Suppressor macrophage (primary cell): ENCODE measurements at places on chromosomes 7 and 10.
A peak's percentile ranks its signal among the peaks of the same experiment; 100 is the strongest.

DNA sequence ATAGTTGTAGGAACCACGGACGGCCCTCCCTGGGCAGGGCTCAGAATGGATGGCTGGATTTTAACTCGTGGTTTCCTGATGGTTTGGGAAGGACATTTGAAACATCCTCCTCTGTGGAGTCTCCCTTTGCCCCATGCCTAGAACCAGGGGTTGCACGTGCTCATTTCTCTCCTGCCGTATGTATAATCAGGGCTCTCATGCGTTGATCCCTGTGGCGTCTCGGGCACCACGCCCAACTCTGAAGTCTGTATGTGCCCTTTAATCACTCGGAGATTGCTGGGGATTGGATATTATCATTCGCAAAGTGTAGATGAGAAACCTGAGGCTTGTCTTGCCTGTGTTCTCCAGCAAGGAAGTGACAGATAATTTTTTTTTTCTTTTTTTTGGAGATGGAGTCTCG lies 257.1 kb downstream of the CAMK1D start:
- no peak for DNase-seq

DNA sequence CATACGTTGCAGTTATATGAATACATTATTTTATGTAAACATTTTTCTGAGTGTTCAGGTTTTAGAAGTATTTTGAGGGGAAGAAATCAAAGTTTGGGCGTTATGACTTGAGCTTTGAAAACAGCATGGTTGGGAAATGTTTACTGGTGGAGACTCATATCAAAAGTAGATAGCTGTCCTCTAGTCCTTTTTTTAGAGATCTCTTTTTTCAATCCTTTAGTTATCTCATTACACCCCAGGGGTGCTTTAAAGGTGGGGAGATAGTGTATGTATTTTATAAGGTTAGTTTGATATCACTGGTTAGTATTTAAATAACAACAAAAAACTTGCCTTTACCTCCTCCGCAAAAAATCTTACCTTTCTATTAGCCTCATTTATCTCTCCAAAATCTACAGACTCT lies 2.3 kb downstream of the DMTF1 start:
- DNase-seq: no peak

DNA sequence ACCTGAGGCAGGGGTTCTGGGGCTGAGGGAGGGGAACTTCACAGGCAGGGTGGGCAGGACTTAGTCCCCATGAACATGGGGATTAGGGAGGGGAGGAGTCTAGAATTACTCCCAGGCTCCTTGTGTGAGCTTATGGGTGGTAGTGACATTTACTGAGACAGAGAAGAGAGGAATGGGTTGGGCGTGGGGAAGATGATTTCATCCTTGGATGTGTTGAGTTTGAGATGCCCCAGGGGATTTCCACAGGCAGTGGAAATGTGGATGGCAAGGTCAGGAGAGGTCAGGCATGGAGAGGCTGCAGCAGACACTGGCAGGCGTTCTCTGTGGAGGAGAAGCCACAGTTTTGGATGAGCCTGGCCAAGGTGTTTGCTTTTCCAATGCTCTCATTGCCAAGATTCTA lies 26.4 kb upstream of the GSDME start:
- DNase-seq: peak; percentile 78

DNA sequence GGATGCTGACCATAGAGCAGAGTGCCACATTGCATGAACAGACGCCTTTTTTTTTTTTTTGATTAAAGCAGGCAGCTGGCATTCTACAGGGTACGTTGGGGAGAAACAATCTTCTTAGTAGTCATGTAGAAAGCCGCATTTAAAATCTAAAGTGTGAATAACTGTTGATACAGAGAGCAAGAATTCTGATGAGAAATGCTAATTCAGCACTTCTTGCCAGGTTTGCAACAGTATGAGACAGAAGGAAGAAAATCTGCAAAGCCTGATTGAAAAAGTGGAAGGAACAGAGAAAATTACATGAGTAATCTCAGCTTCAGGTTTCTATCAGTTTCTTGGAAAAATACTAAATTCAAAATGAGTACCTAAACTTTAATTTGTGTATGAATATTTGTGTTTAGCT lies 232.7 kb upstream of the CHRM2 start:
- DNase-seq: no peak

GRCh38 chr10:119538632-119539358 lies 3.7 kb downstream of the RGS10 start:
- no peak for DNase-seq

DNA sequence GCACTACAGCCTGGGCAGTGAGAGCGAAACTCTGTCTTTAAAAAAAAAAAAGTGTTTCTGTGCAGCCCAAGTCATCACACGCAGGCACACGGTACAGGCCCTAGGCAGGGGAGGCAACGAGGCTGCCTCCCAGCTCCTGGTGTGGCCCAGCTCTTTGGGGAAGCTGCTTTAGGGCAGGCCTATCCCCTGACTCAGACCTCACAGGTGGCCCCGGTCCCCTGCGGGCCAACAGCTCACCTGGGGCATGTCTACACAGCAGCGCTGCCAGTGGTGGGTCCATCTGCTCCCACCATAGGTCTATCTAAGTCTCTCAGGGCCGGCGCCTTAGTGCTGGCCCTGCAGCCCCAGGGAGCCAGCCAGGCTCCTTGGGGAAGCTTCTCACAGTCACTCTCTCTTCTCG lies 31.4 kb downstream of the ZAN start:
- DNase-seq: no peak

- DNase-seq: no peak
These were observed 7.9 kb downstream of the ENTPD7 start for GRCh38 chr10:99667108-99667751.

GRCh38 chr7:66182920-66183319 lies 22.2 kb upstream of the TPST1 start:
- DNase-seq: no peak

- DNase-seq: peak; percentile 14
These were observed 75.4 kb downstream of the NUDCD3 start for GRCh38 chr7:44415047-44415446.

DNA sequence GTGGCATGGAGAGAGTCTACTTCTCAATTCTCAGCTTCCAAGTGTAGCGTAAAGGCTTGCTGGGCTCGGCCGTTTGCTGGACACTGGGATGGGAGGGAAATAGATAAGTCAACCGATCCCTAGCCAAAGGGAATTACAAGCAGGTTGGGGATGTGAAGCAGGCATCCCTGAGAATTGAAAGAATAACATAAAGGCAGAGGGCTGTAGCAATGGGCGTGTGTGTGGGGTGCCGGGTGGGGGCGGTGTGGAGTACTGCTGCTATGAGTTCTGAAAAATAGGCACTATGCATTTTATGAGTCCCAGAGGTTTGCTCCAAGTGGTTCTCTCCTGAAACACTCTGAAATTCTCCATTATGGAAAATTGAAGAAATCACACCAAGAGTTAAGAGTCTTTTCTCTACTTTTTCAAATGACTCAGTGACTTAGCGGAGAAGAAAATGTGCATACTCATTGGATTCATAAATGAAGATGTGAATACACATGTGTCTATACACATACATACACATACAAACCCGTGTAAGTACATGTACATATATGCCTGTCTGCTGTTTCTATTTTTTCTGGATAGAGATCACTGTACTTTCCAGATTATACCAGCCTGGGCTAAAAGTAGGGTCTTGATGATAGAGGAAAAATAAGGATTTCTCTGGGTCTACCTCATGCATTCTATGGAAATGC lies 65.4 kb downstream of the ADRA2A start:
- DNase-seq: no peak

DNA sequence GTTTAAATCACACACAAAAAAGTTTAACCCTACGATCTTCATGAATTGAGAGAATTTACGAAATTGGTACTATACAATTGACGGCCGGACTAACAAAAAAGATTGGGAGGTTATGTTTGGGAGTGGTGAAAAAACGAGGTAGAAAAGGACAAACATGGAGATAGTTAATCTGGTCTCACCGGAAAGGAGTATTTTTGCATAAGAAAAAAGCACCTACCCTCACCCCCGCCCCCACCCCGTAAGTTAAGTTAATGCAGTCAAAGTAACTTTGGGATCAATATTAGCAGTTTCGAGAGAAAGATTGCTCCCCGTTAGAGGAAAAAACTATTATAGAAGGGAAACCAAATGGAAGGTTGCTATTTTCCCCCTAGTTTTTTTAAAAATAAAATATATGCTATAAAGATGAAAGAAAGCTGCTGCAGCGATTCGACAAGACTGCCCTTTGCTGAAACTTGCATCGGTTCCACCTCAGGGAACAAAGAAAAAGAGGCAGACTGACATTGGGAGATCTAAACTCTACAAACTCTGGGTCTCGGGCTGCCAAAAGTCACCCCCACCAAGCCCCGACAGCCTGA lies 3.5 kb downstream of the SP8 start:
- no peak for DNase-seq

- no peak for DNase-seq
These were observed 33.7 kb upstream of the CXCL12 start for GRCh38 chr10:44418637-44419036.

DNA sequence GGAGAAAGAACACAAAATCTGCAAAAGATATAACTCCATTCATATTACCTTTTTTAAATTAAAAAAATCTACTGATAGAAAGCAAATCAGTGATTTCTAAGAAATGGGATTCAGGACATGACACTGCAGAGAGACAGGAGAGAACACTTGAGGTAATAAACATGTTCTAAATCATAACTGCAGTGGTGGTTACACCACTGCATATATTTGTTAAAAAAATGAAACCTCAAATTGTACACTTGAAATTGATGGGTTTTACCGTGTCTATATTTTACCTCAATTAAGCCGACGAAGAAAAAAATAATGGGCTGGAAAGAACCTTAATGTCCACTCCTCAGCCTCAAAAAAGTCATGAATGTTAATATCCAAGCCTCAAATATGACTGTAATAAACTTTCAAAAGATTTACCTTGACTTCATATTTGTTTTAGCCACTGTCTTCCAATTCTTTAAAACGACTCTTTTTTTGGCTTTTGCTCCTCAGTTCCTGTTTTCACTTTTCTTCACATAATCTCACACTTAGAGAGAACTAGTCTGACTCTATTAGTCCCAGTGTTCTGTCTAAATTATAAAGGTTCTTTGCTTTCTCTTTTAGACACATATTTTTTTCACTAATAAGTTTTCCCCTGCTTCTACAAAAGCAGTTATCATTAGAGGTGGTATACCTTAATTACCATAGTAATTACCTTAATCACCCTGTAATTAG lies 502.4 kb downstream of the GRM8 start:
- DNase-seq: no peak

DNA sequence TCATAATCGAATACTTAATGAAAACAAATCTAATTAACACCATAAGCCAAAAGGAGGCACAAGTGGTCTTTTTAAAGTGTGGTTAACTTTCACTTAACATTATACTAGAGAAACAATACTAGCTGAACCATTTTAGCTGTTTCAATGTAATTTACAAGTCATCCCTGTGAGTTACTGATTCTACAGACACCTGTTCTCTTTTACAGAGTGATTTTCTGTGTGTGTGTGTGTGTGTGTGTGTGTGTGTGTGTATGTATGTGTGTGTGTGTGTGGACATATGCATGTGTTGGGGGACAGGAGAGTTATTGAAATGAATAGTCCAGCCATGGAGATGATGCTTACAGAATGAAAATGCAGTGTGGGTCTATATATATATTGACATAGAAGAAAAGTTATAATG lies 200.2 kb downstream of the DNAJC1 start:
- no peak for DNase-seq

DNA sequence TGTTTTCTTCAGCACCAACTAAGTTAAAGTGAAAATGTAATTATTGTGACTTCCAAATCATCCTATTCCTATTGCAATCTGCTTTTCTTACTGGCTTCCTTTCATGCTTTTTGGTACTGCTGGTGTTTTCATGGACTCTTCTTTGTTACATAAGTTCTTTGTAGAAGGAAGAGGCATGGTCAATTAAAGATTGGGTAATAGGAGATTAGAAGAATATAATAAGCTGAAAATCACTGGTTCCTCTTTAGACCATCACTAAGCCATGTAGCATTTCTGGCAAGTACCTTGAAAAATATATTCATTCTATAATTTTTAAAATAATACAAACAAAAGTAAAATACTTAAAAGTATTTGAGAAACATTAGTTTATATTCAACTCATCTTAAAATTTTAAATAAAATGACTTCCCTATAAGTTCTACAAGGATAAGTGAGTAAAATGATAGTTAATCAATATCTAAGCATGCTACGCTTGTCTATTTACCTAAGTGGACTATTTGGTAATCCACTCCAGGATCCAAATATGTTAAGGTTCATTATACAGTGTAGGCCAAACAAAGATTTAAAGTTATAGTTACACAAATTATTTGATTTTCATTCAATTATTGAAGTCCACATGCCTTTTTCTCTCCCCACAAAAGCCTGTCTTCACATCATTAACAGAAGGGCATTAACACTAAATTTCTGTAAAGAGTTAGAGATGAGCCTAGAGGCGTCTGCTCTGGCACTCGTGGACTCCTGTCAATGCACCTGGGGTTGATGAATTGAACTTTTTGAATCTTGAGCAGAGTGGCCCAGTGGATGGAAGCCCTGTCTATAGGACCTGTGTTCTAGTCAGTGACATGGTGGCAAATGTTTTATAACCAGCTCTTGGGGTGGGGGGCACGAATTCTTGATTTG lies 408.1 kb downstream of the INHBA start:
- no peak for DNase-seq

DNA sequence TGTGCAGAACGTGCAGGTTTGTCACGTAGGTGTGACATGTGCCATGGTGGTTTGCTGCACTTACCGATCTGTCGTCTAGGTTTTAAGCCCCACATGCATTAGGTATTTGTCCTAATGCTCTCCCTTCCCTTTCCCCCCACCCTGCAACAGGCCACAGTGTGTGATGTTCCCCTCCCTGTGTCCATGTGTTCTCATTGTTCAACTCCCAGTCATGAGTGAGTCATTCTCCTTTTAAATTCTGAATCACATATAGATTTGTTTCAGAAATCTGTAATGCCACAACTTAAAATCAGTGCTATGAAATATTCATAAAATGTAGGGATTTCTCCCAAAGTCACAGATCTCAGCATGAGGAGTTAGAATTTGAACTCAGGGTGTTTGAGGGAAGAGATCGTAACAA lies 552.5 kb upstream of the MBL2 start:
- DNase-seq: no peak

GRCh38 chr7:45068236-45069023 lies 20.3 kb downstream of the NACAD start:
- no peak for DNase-seq

DNA sequence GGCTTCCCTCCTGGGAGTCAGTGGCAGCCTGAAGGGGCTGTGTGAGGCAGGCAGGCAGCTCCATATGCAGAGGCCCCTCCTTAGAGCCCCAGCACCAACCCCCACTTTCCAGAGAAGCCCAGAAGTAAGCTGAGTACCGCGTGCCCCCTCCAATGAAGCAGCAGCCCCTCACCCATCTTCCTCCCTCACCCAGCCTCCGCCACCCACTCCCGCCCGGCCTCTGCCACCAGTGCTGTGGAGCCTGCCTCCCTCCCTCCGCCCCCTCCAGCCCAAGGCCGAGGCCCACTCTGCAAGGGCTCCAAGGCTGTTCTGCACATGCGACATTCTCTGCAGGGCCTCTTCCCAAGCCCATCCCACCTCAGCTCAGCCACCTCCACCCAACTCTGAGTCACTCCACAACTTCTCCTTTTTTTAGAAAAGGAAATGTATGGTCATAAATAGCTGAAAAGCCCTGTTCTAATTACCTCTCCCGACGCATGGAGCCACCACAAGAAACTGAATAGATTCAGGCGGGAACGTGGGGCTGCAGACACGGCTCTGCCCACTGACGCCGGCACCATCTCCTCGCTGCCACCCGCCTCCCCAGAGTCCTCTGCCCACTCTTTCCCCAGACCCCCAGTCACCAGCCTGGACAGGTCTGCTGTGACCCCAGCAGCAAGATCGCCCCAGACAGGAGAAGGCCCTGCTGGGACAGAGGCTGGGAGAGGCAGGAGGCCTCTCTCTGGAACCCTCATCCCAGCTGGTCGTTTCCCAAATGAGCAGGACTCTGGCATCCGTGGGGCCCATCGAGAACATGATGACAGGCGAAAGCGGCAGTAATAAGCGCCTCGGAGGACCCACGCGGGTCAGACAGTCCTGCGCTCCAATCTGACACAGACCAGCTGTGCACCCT lies 213.9 kb downstream of the MAD1L1 start:
- DNase-seq: peak; percentile 94
